ENCODE measurements at places on chromosomes 13 and 19.

- DNase-seq, result peak; percentile 84
- H3K4me3 ChIP-seq, result no peak overlapping the region
- H3K27ac ChIP-seq, result peak overlapping the region; percentile 5
- H3K36me3 ChIP-seq, result no peaks in the 10 kb centered on the region
Measured at GRCh38 chr19:21474671-21475181, 30.7 kb upstream of the ZNF429 start.

GRCh38 chr13:111370570-111371535 lies 50.4 kb downstream of the TEX29 start:
- H3K27me3 ChIP-seq, result no peaks in the 10 kb centered on the region
- H3K36me3 ChIP-seq, result no peaks in the 10 kb centered on the region
- no peak overlapping the region for H3K4me3 ChIP-seq
- no peak overlapping the region for H3K27ac ChIP-seq
- no peaks in the 10 kb centered on the region for H3K4me1 ChIP-seq

GRCh38 chr13:42396901-42397655 lies 125.1 kb downstream of the AKAP11 start:
- DNase-seq, result no peak
- H3K4me1 ChIP-seq, result no peaks in the 10 kb centered on the region
- H3K27me3 ChIP-seq, result no peaks in the 10 kb centered on the region
- no peak overlapping the region for H3K27ac ChIP-seq
- no peaks in the 10 kb centered on the region for H3K36me3 ChIP-seq

DNA sequence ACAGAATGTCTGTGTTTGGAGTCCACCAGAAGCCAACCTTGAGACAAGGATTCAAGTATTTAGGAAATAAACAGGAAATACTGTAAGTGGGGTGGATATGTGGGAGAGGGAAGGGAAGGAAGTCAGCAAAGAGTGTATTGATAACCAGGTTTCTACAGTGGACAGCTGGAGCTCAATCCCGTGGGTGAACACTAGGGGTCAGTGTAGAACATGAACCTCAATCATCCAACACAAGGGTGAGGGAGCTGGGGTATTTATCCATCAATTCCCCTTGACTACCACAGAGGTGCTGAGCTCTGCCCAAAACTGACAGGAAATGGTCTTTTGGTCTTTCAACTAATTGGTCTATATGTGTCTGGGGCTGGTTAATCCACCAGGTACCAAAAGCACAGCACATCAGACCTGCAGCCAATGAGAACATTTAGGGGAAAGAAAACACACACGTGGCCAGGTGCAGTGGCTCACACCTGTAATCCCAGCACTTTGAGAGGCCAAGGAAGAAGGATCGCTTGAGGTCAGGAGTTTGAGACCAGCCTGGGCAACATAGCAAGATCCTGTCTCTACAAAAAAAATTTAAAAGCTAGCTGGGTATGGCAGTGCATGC lies 5.6 kb upstream of the SYDE1 start:
- H3K4me3 ChIP-seq, result no peak overlapping the region
- H3K4me1 ChIP-seq, result no peaks in the 10 kb centered on the region
- no peaks in the 10 kb centered on the region for H3K36me3 ChIP-seq
- H3K27ac ChIP-seq, result no peak overlapping the region
- no peaks in the 10 kb centered on the region for H3K27me3 ChIP-seq

GRCh38 chr19:30371960-30372824 lies at the start of gene ZNF536:
Gene ZNF536, plus strand, starts transcription at chr19:30372384. Its CDS starts 71,179 bp downstream, at chr19:30443563.
- no peak within 1 kb of the TSS for H3K27ac ChIP-seq
- H3K4me3 ChIP-seq, result no peak within 1 kb of the TSS
- no peaks in the 10 kb centered on the region for H3K4me1 ChIP-seq
- no peak for DNase-seq
- peaks cover 9% of the 10 kb centered on the region for H3K27me3 ChIP-seq
- H3K36me3 ChIP-seq, result no peaks in the 10 kb centered on the region

Measured in mesendoderm (in vitro differentiated cells).